Heart right ventricle (tissue), 16 donors: ENCODE measurements at places on chromosomes 4 and X. TPM values are rescaled to one million over a fixed set of nuclear protein-coding genes. Genes with fewer than 3 reads are reported as not detected.

Gene SPON2
- total RNA-seq, result 7.8 TPM

Gene DAPP1
- total RNA-seq, result 1.0 TPM

Gene SSX3
- not detected for total RNA-seq

Gene TEX11
- not detected for total RNA-seq

Gene FAM184B
- not detected for total RNA-seq

Gene MID2
- 6.0 TPM for total RNA-seq

Gene PDCL2
- not detected for total RNA-seq

Gene EDNRA
- 8.8 TPM for total RNA-seq

Gene NAAA
- total RNA-seq, result 14.5 TPM

Gene SSX1
- not detected for total RNA-seq
